ENCODE measurements at places on chromosomes 5 and 9.

- no peak for DNase-seq
- no peak overlapping the region for H3K27ac ChIP-seq
- H3K4me3 ChIP-seq: no peak overlapping the region
- H3K27me3 ChIP-seq: no peaks in the 10 kb centered on the region
- H3K4me1 ChIP-seq: no peaks in the 10 kb centered on the region
- no peaks in the 10 kb centered on the region for H3K36me3 ChIP-seq
Measured at GRCh38 chr9:7844242-7844641, 44.7 kb upstream of the DMAC1 start.

GRCh38 chr9:127809540-127810377, 7.1 kb downstream of the FPGS start:
- no peaks in the 10 kb centered on the region for H3K27me3 ChIP-seq
- H3K27ac ChIP-seq: no peak overlapping the region
- DNase-seq: no peak
- H3K4me1 ChIP-seq: peaks cover 6% of the 10 kb centered on the region
- peaks cover 29% of the 10 kb centered on the region for H3K36me3 ChIP-seq

- H3K4me3 ChIP-seq: no peak overlapping the region
- no peaks in the 10 kb centered on the region for H3K27me3 ChIP-seq
- H3K4me1 ChIP-seq: no peaks in the 10 kb centered on the region
- H3K36me3 ChIP-seq: no peaks in the 10 kb centered on the region
- DNase-seq: no peak
Measured at GRCh38 chr9:15722888-15723287, 170.0 kb downstream of the CCDC171 start.

- H3K27me3 ChIP-seq: no peaks in the 10 kb centered on the region
- DNase-seq: no peak
- no peak overlapping the region for H3K27ac ChIP-seq
- H3K4me1 ChIP-seq: no peaks in the 10 kb centered on the region
Measured at GRCh38 chr9:128384801-128385495, 13.8 kb downstream of the URM1 start.

- H3K27me3 ChIP-seq: no peaks in the 10 kb centered on the region
- H3K4me3 ChIP-seq: no peak overlapping the region
- no peaks in the 10 kb centered on the region for H3K36me3 ChIP-seq
- no peak for DNase-seq
- H3K4me1 ChIP-seq: peaks cover 15% of the 10 kb centered on the region
Measured at GRCh38 chr5:75021219-75021618, 31.1 kb downstream of the GCNT4 start.

DNA sequence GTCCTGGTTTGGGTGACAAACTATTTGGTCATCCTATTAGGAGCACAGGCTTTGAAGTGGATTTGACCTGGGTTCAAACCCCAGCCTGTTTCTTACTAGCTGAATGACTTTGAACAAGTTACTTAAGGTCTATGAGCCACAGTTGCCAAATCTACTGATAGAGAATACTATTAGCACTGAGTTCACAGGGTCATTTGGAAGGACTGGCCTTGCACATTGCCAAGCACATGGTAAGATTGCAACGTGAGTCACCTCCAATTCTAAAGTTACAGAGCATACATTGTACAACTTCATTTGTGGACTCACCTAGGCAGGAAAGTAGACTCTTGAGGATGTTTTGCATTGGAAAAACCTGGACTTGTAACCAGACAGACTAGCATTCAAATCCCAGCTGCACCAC, 38.9 kb downstream of the MFAP3 start:
- no peaks in the 10 kb centered on the region for H3K27me3 ChIP-seq
- DNase-seq: no peak
- H3K4me3 ChIP-seq: no peak overlapping the region
- no peaks in the 10 kb centered on the region for H3K36me3 ChIP-seq

- no peak overlapping the region for H3K4me3 ChIP-seq
- no peak for DNase-seq
- no peaks in the 10 kb centered on the region for H3K36me3 ChIP-seq
Measured at GRCh38 chr5:118249386-118249785, 739.0 kb downstream of the DTWD2 start.

- no peak for DNase-seq
- H3K4me1 ChIP-seq: no peaks in the 10 kb centered on the region
- H3K36me3 ChIP-seq: no peaks in the 10 kb centered on the region
- no peak overlapping the region for H3K27ac ChIP-seq
Measured at GRCh38 chr5:31898036-31898632, 259.2 kb downstream of the PDZD2 start.

DNA sequence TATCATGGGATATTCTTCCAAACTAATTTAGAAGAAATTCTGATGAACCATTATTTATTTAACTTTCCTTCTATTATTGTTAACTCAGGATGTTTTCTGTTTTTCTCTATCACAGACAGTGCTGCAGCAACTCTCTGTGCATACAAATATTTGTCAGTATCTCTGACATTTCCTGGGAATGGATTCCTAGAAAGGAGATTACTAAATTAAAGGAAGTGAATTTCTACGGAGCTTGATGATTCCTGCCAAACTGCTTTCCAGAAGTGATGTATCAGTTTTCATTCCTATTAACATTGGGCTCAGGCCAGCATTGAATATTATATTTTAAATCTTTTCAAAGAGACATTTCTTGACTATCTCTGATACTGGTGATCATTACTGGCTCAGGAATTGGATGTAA, 26.0 kb upstream of the MAST4 start:
- no peak for DNase-seq
- H3K4me1 ChIP-seq: peaks cover 7% of the 10 kb centered on the region
- H3K27ac ChIP-seq: no peak overlapping the region
- H3K27me3 ChIP-seq: peaks cover 17% of the 10 kb centered on the region
- no peak overlapping the region for H3K4me3 ChIP-seq

Data from activated CD4-positive, alpha-beta memory T cell treated with anti-CD3 and anti-CD28 coated beads, Interleukin-2, amount 10 ng/mL, durations not matched to agents 7 days and 5 days (primary cell).